ENCODE measurements at places on chromosomes 6 and 20. TPM values are rescaled to one million over a fixed set of nuclear protein-coding genes. Genes with fewer than 3 reads are reported as not detected.

GRCh38 chr6:75171567-75171966 lies 34.3 kb downstream of the COL12A1 start:
- H3K27me3 ChIP-seq, result no peaks in the 10 kb centered on the region
- no peak overlapping the region for H3K4me3 ChIP-seq
- H3K4me1 ChIP-seq, result peaks cover 15% of the 10 kb centered on the region
- peak; percentile 14 for DNase-seq
- H3K36me3 ChIP-seq, result peaks cover 86% of the 10 kb centered on the region
- H3K27ac ChIP-seq, result peak overlapping the region; percentile 49

DNA sequence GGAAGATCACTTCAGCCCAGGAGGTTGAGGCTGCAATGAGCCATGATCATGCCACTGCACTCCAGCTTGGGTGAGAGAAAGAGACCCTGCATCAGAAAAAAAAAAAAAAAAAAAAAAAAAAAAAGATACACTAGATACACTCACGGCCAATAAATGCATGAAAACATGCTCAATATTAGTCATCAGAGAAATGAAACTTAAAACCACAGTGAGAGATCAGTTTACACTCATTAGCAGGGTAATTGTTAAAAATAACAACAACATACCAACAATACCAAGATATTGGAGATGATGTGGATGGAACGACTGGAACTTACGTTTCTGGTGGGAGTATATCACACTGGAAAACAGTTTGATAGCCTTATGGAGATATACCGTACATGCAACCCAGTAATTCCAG lies 29.9 kb downstream of the HS3ST5 start:
- no peaks in the 10 kb centered on the region for H3K36me3 ChIP-seq
- no peaks in the 10 kb centered on the region for H3K4me1 ChIP-seq
- no peaks in the 10 kb centered on the region for H3K27me3 ChIP-seq
- H3K27ac ChIP-seq, result no peak overlapping the region
- no peak overlapping the region for H3K4me3 ChIP-seq

DNA sequence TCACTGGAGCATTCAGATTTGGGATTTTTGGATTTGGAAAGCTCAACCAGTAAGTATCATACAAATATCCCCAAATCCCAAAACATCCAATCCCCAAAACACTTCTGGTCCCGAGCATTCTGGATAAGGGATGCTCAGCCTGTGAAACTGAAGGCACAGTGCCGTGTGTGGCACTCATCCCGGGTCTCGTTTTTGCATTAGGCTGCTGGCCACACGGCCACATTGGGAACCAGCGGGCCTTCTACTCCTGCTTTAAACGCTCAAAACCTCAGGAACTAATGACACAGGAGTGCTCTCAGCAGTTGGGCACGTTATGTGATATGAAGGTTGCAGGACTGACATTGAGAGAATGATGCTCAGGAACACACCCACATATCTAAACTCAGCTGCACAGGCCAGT lies 35.6 kb downstream of the PSMG4 start:
- peak; percentile 8 for DNase-seq
- H3K36me3 ChIP-seq, result no peaks in the 10 kb centered on the region
- peaks cover 3% of the 10 kb centered on the region for H3K4me1 ChIP-seq
- H3K4me3 ChIP-seq, result no peak overlapping the region

DNA sequence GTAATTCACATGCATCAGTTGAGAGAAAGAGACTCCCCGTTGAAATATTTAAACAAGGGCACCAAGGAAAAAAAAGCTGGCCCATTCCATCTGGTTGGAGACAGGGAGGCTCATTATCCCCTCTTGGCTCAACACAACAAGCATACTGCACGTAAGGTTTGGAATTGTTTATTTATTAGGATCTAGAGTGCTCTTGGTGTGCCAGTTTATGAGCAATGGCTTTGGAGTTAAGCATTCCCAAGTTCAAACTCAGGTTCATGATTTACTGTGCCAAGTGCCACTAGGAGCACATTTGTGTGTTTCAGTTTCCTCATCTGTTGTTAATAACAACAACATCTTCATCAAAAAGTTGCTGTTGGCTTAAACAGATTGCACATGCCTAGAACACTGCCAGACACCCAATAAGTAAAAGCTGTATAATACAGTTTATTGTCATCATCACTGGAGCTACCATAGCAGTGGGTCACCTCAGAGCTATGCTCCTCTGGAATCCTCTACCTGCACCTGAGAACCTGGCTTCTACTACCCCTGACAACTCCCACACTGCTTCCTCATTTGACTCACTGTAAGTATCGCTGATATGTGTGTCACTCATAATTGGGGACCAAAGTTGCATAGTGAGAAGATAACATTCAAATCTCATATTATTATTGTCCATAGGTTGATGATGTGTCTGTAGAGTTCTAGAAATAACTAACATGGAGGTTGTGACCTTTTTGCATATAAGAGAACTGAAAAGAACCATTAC lies 5.4 kb downstream of the SLC17A3 start:
- no peak overlapping the region for H3K27ac ChIP-seq
- H3K27me3 ChIP-seq, result no peaks in the 10 kb centered on the region
- H3K36me3 ChIP-seq, result no peaks in the 10 kb centered on the region
- no peaks in the 10 kb centered on the region for H3K4me1 ChIP-seq
- H3K4me3 ChIP-seq, result no peak overlapping the region

Gene E2F1
- total RNA-seq, result 1.4 TPM

DNA sequence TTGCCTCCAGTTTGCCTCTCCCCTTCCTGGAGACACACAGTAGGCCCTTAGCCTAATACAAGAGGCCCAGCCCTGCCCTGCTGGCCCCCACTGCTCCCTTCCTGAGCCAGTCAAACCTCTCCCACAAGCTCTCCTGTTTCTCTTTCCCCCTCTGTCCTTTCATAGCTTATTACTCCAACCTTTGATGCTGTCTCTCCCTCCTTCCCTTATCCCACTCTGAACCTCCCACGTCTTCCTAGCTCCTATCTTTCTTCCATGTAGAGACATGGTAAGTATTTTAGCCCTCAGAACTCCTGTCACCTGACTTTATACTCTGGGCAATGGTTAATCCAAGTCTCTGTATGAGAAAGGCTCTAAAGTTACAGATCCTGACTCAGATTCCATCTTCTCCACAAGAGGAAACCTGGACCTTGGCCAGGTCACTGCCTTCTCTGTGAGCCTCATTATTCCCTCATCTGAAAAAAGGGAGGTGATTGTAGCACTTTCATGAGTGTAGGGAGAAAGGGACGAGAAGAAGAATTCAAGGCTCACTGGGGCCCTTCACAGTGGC lies 6.7 kb downstream of the TGIF2 start:
- DNase-seq, result peak; percentile 84
- H3K4me1 ChIP-seq, result peaks cover 9% of the 10 kb centered on the region
- H3K27me3 ChIP-seq, result no peaks in the 10 kb centered on the region
- H3K4me3 ChIP-seq, result no peak overlapping the region
- H3K36me3 ChIP-seq, result peaks cover 9% of the 10 kb centered on the region
- no peak overlapping the region for H3K27ac ChIP-seq
